Type B pancreatic cell (in vitro differentiated cells): ENCODE measurements at places on chromosomes 7 and 10. TPM values are rescaled to one million over a fixed set of nuclear protein-coding genes. Genes with fewer than 3 reads are reported as not detected.
A peak's percentile ranks its signal among the peaks of the same experiment; 100 is the strongest.

KLF14 gene
- total RNA-seq = 0.55 and 0.94 TPM in 2 replicates

IFIT1B gene
- not detected in 2 replicates for total RNA-seq

AGFG2 gene
- 16.3 and 21.0 TPM in 2 replicates for total RNA-seq

PAX2 gene
- 0.19 and 4.4 TPM in 2 replicates for total RNA-seq

DNA sequence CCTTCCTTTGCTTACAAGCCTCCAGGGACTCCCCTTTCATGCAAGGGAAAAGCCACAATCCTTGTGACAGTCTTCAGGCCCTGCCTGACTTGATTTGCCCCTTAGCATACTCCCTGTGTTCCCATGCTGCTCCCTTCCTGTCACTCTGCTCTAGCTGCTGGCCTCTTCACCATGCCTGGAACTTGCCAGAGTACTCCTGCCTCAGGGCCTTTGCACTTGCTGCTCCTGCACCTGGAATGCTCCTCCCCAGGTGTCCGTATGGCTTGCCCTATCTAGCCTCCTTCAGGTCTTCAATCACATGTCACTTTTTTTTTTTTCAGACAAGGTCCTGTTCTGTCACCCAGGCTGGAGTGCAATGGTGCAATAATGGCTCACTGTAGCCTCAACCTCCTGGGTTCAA, 22.8 kb upstream of the GOLGA7B start:
- H3K27me3 ChIP-seq = peaks cover 24% of the 10 kb centered on the region
- no peaks in the 10 kb centered on the region for H3K4me1 ChIP-seq
- H3K27ac ChIP-seq = no peak overlapping the region
- no peak overlapping the region for H3K4me3 ChIP-seq

DNA sequence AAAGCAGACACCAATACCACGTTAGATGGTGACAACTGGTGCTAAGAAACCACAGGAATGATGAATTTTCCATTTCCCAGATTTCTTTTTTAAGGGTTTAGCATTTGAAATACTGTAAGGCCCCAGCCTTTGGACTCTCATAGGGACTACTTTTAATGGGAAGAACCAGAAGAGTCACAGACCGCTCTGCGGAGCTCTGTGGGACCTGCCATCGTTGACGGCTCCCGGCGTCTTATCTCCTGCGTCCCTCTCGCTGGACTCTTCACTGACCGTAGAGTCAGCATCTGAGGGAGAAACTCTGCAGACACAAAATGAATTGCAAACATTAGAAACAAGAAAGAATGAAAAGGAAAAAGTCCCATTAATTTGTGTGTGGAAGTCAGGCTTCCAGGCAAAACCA, 81.4 kb upstream of the ATP6V0A4 start:
- no peak overlapping the region for H3K27ac ChIP-seq
- no peaks in the 10 kb centered on the region for H3K4me1 ChIP-seq
- no peak for DNase-seq
- H3K27me3 ChIP-seq = no peaks in the 10 kb centered on the region

GRCh38 chr10:100868382-100868781, 44.4 kb upstream of the SLF2 start:
- peaks cover 62% of the 10 kb centered on the region for H3K27me3 ChIP-seq
- peaks cover 52% of the 10 kb centered on the region for H3K4me1 ChIP-seq
- H3K27ac ChIP-seq = no peak overlapping the region
- H3K36me3 ChIP-seq = no peaks in the 10 kb centered on the region
- no peak overlapping the region for H3K4me3 ChIP-seq

DNA sequence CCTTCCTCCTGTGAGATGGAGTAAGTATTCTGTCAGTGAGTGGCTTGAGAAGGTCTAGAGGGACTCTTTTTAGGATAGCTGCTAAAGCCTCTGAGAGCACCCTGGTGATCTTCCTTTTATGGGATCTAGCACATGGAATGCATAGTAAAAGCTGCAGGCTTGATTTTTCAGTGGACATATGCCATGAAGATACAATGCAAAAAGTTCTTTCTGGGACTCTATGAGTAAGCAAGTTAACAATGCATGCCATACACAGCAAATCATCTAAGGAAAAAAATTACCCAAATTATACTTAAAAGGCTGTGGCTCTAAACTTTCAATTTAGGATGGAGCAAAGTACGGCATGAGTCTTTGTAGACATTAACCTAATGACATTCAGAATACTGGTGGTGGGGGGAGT, 154.5 kb downstream of the SGMS1 start:
- H3K27me3 ChIP-seq = no peaks in the 10 kb centered on the region
- H3K36me3 ChIP-seq = no peaks in the 10 kb centered on the region
- H3K4me1 ChIP-seq = peaks cover 19% of the 10 kb centered on the region
- no peak for DNase-seq

- peak overlapping the region; percentile 40 for H3K27ac ChIP-seq
- H3K4me1 ChIP-seq = peaks cover 37% of the 10 kb centered on the region
- H3K36me3 ChIP-seq = peaks cover 7% of the 10 kb centered on the region
- no peak overlapping the region for H3K4me3 ChIP-seq
Measured at GRCh38 chr7:152341039-152341913, 94.5 kb downstream of the KMT2C start.

DNA sequence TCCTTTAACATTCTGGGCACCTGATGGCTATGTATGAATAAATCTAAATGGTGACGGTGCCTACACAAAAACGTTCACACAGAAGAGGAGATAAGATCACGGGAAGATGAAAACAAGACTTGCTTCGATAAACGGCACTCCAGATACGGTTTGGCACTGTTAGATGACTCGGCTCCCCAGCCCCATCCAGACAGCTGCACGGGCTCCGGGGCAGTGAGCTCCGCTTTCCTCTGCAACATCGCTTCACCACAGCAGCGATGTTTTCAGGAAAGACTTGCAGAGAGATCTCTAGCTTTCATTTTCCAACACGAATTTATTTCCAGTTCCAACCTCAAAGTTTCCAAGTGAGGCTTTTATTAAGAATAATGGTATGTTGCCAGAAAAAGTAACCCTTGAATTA, 132.1 kb downstream of the KLF6 start:
- no peak for DNase-seq
- peaks cover 9% of the 10 kb centered on the region for H3K27me3 ChIP-seq
- H3K4me1 ChIP-seq = no peaks in the 10 kb centered on the region
- no peaks in the 10 kb centered on the region for H3K36me3 ChIP-seq
- no peak overlapping the region for H3K4me3 ChIP-seq
- H3K27ac ChIP-seq = no peak overlapping the region

GRCh38 chr10:65719790-65720189, 1206.0 kb upstream of the LRRTM3 start:
- H3K4me3 ChIP-seq = no peak overlapping the region
- DNase-seq = no peak
- no peaks in the 10 kb centered on the region for H3K27me3 ChIP-seq
- no peaks in the 10 kb centered on the region for H3K36me3 ChIP-seq
- H3K27ac ChIP-seq = no peak overlapping the region

DNA sequence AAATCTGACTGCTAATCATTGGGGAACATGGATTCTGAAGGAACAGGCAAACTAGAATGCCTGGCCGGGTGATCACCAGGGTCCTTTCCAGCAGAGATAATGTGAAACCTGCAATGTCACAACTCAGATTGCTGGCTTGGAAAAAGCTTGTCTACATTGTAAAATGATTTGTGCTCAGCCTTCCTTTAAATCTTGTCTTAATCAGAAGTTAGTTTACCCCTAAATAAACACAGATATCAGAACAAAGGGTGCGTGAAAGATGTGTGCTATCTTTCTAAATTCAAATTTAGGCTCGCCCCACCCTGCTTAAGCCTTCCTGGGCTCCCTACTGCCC, 26.3 kb downstream of the COBL start:
- H3K27ac ChIP-seq = peak overlapping the region; percentile 30
- peaks cover 22% of the 10 kb centered on the region for H3K4me1 ChIP-seq
- no peak overlapping the region for H3K4me3 ChIP-seq

DNA sequence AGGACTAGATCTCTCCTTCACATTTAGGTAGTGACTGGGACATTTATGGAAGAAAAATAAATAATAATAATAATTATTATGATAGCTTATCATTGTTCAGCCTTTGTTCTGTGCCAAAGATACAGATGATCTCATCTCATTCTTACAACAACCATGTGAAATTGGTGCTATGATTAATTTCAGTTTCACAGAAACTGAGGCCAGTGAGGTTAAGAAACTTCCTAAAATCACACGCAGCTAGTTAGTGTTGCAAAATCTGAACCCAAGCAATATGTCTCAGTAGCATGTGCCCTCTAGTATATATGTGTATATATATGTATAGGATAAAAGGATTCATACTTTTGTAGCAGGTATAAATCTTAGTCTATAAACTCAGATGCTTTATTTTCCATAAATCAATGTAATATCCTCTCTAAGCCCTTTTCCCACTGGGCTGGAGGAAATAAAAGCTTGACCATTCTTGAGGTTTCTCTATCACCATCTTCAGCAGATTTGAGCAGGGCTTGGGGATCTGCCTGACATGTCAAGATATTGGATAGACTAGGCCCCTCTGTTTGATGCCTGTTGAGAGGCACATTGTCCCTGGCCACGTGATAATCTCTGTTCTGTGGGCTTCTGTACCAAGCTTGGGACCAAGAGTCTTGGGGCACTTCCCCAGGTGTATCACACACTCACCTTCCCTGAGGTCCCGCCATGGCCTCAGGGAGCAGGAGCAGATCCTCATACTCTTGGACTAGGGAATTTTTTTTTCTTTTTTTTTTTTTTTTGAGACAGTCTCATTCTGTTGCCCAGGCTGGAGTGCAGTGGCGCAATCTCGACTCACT, 172.6 kb upstream of the NRP1 start:
- peaks cover 19% of the 10 kb centered on the region for H3K4me1 ChIP-seq
- peaks cover 6% of the 10 kb centered on the region for H3K27me3 ChIP-seq
- peaks cover 7% of the 10 kb centered on the region for H3K36me3 ChIP-seq

DNA sequence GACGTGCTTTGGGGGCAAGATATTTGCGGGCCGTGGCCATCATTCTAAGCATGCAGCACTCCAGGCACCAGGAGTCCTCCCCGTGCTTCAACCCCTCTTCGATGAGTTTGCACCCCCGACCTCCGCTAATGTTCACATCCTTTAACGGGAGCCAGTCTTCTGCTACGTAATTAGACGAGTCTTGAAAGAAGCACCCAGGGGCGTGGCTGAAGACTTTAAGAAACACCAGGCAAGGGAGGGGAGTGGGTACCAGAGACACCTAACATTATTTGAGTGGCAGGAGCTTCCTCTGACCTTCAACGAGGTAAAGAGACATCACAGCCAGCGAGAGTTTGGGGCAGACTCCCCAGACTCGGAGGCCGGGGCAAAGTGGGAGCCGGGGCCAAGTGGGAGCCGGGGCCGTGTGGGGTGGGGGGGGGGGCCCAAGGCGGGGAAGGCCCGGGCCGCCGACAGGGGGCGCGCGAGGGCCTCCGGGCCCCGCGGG, 31.1 kb upstream of the TOMM7 start:
- peaks cover 9% of the 10 kb centered on the region for H3K36me3 ChIP-seq
- peak overlapping the region; percentile 91 for H3K4me3 ChIP-seq
- peaks cover 4% of the 10 kb centered on the region for H3K27me3 ChIP-seq
- no peaks in the 10 kb centered on the region for H3K4me1 ChIP-seq

GRCh38 chr7:21771266-21771665, 174.4 kb downstream of the CDCA7L start:
- peaks cover 16% of the 10 kb centered on the region for H3K4me1 ChIP-seq
- no peak overlapping the region for H3K4me3 ChIP-seq
- peaks cover 66% of the 10 kb centered on the region for H3K27me3 ChIP-seq
